ENCODE measurements at places on chromosomes 6 and 20.

DNA sequence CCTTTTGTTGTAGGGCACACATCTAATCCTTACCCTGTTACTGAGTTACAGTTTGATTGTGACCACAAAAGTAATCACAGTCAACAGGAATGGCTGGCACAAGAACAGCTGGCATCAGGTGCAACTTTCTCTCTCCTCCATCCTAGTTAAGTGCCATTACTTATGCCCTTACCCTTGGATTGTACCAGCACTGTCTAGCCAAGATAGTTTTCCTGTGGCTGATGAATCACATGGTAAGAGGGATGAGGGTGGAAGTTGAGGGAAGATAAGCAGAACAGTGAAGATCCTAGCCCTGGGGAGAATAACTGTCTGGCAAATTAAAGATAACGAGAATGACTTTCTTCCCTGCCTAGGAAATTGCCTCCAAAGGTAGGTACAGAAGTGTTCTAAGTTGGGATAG lies 42.0 kb downstream of the RNF217 start:
- DNase-seq = no peak

DNA sequence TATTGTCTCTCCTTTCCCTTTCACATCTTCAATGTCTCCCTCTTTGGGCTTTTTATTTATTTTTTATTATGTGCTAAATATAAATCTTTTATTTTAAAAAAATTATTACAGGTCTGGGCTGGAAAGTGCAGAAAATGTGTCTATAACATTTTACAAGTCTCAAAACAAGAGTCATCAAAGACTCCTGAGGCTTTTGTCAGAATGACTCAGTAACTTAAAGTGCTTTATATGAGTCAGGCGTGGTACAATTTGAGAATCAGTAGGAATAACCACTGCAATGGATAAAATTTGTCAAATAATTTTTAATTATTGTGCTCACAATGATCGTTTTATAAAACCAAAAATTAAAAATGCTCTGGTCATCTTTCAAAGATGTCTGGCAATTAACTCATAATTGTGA lies 193.9 kb downstream of the MMUT start:
- no peak for DNase-seq

DNA sequence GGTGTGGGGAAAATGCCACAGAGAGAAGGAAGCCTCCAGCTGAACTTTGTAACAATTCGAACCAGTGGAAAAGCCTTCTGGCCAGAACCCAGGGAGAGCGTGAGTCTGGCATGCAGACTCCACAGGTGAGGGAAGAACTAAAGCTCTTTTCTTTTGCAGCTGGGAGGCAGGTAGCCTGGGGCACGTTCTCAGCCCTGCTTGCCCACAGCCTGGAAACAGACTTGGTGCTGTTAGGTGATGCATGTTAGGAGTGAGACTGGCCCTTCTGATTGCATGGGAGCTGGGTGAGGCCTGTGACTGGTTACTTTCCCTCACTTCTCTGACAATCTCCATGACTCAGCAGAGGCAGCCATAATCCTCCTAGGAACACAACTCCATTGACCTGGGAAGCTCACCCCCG lies 34.2 kb downstream of the PROKR2 start:
- no peak for DNase-seq

GRCh38 chr6:142760152-142760551 lies 184.8 kb downstream of the HIVEP2 start:
- DNase-seq = no peak

DNA sequence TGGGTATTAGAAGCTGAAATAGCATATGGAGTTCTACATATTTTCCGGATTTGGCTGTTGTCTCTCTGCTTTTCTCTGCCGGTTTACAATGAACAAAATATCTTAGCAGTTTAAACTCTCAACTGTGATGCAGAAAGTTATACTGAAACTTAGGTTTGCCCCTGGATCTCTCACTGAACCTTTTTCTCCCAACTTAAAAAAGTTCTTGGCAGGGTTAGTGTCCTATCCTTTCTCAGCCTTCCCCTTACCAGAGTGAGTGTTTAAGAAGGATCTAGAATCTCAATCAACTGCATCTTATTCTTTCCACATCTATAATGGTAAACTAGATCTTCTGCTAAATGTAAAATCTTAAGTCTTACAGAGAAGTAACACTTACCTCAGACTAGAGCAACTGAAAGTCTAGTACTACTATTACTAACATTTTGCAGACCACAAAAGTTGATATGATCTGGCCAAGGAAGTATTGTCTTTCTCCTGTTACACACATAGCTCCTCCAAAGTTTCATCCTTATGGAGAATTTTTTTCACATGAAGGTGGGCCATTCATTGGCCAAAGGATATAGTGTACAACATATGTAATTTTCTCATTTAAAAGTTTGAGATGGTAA lies 392.3 kb upstream of the RUNX2 start:
- no peak for DNase-seq

- peak; percentile 65 for DNase-seq
Observed at GRCh38 chr20:47493175-47493962, 8.3 kb upstream of the NCOA3 start.

GRCh38 chr6:21186479-21187055 lies 407.0 kb upstream of the SOX4 start:
- DNase-seq = no peak

GRCh38 chr6:125886914-125887313 lies 69.7 kb upstream of the HINT3 start:
- no peak for DNase-seq

DNA sequence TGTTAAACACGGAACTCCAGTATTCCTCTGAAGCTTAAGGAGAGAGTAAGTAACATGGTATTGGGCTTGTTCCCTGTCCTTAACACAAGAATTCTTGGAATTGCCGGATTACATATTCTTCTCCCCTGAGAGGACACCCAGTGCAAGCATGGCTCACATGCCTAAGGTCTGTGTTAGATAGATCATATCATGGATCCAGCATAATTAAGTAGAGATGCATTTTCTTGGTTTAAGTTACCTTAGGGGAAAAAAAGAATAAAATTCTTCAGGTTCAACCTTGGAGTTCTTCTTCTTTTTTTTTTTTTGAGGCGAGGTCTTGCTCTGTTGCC lies 53.9 kb downstream of the AKAP12 start:
- no peak for DNase-seq

DNA sequence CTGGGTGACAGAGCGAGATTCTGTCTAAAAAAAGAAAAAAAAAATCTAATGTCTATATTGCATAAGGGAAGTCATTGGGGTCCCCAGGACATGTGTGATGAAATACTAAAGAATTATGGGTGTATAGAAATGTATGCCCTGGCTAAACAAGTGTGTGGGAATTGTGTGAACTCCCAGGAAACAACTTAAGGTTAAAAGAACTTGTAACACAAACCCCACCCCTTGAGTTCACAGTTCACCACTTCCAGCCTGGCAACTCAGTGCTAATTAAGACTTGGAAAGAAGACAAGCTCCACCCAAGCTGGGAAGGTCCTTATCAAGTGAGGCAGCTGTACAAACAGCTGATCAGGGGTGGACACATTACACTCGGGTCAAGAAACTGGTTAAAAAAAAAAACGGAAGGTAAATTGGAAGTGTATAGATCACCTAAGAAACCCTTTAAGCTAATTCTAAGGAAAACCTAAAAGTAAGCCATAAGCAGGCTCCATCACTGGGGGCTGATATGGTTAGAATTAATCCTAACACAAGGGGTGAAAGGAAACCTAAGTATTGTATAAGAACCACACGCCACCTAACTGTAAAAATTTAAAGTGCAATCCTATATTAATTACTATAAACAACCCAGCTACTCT lies 25.2 kb downstream of the HLA-A start:
- peak; percentile 66 for DNase-seq

GRCh38 chr6:100171533-100172321 lies 177.7 kb upstream of the MCHR2 start:
- no peak for DNase-seq

DNA sequence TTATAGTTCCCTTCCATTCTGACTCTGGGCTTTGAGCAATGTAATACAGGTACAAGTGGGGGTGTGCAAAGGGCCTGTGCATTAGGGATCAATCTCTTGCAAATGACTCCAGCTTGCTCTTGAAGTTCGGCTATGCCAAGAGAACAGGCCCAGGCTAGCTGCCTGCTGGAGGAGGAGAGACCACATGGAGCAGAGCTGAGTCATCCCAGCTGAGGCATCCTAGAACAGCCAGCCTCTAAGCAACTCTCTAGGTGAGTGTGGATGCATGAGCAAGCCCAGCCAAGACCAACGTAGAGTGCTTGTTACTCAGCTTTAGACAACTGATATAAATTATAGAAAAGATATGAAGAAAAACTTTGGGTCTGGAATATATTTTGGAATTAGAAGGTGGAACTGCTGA lies 47.6 kb upstream of the RBM24 start:
- DNase-seq = no peak

- DNase-seq = no peak
Observed at GRCh38 chr6:99507648-99508047, 7.6 kb downstream of the USP45 start.

- peak; percentile 50 for DNase-seq
Observed at GRCh38 chr20:47334022-47334551, 22.4 kb downstream of the ZMYND8 start.

DNA sequence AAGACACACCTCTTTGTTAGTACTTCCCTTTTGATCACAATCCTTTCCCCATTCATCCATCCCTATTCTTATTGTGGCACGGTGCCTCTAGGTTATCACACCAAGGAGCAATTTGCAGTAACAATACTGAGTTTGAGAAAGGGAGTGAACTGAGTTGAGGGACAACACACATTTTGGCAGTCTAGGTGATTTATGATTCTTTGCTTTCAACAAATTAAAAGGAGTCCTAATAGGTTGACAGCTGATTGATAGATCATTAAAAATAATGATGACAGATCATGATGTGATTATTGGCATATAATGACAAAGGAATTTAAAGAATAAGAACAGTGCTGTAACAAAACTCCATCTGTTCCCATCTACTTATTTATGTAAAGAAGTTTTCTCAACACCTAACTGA lies 36.7 kb downstream of the IMPG1 start:
- no peak for DNase-seq

DNA sequence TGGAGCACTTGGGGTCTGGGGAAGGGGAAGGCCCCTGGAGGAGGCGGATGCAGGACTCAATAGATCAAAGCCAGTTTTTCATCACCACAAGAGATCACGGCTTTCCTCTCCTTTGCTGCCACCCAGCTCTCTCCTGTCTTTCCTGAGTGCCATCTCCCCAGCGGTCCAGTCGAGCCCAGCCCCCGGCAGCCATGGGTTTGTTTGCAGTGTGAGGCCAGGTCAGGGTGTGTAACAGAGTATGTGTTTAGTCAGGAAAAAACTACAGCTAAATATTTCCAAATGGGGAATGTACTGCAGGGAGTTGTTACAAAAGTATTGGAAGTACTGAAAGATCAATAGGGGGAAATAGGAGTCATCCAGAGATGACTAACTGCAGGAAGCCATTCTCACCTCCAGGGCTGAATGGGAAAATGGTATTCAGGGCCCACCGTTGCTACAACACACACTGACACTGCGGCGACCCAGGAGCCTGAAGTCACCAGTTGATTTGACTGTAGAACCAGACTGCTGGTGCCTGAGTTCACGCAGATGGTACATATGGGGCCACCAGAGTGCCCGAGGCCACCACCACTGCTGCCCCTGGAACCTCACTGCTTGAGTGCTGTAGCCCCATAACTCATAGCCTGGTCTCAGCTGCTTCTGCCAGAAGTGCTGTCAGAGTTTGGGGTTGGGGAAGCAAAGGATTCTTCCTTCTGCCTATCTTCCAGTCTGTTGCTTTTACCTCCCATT lies 23.6 kb upstream of the FANCE start:
- no peak for DNase-seq

- DNase-seq = no peak
Observed at GRCh38 chr6:93238632-93239031, 180.7 kb downstream of the EPHA7 start.

- DNase-seq = no peak
Observed at GRCh38 chr6:82237013-82237412, 10.5 kb downstream of the IBTK start.

DNA sequence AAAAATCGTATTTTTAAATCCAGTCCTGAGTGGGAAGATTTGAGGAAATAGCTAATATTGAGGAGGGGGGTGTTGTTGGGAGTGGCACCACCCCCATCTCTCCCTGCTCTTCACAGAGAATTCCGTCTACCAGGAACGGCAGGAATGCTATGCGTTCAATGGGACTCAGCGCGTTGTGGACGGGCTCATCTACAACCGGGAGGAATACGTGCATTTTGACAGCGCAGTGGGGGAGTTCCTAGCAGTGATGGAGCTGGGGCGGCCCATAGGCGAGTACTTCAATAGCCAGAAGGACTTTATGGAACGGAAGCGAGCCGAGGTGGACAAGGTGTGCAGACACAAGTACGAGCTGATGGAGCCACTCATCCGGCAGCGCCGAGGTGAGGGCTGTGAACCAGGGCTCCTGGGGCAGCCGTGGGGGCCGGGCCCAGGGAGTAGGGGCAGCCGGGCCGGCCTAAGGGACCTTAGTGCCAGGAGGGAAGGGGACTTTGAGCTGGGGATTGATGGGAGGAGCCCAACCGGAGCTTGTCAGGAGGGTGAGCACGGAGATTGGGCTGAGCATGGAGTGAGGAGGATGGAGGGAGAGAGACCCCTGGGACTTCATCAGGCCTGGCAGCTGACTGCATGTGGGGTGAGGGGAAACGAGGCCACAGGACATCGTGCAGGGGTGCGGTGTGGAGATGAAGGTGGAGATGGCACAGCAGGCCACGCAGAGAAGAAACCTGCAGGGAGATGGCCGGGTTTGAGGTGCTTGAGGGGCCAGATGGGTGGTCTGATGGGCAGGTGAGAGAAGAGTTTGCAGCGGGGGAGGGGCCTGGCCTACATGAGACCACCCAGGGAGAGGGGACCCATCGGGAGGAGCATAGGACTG lies 41.3 kb downstream of the HLA-DPB1 start:
- DNase-seq = no peak

- no peak for DNase-seq
Observed at GRCh38 chr6:37704923-37705238, 7.2 kb upstream of the MDGA1 start.

GRCh38 chr6:27672113-27672799 lies 199.4 kb upstream of the ZNF184 start:
- DNase-seq = peak; percentile 32

DNA sequence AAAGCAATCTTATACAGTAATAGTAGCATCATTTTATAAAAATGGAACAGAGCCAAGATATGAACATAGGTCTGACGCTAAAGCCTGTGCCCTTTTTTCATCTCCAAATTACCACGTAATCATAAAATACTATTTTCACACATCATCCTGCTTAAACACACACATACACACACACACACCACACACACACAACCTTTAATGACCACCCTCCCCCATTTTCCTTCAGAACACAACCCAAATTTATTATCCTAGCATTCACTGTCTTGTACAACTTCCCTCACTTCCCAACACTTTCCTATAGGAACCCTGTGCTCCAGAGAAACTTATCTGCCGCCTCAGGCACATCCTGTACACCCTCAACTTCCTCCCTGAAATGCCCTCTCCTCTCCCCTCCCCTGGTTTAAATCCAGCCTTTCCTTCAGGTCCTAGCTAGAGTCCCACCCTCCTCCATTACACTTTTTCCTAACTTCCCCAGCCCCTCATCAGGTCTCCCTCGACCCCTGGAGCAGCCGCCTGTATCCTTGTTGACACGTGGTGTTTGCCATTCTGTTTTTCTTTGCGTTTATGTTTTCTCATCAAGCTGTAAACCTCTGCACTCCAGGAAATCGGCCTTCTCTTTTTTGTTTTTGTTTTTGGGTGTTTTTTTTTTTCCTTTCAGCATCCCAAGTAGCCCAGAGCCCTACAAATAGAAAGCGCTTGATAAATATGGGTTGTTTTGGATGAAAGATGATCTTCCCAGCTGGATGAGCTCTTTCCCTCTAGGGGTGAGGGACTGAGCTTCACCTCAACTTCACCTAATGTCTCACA lies 968 bp upstream of the MMP24 start:
- DNase-seq = no peak

Measured in suppressor macrophage treated with lipopolysaccharide for 1 hour (primary cell).